ENCODE measurements at places on chromosomes 2 and 18.

- DNase-seq: no peak
Measured at GRCh38 chr2:235733761-235734160, 239.9 kb downstream of the AGAP1 start.

DNA sequence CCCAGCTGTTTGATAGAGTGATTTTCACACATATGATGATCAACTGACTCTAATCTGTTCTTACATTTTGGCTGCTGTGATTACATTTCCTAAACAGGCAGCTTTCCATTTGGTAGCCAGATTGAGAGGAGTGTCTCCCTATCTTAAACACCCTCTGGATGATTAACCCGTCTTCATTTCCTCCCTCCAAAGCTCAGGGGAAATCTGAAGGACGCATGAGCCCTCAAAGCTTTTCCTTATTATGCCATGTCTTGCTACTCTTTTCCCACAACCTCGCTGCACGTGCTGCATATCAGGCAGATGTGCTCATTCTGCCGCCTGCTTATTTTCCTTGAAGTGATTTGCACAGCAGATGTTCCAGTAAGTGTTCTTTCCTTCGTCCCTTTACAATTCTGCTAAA, 837.4 kb downstream of the LRRTM4 start:
- DNase-seq: no peak

GRCh38 chr2:235793163-235793752, 299.4 kb downstream of the AGAP1 start:
- no peak for DNase-seq

- DNase-seq: no peak
Measured at GRCh38 chr2:176297067-176297466, 27.8 kb downstream of the MTX2 start.

GRCh38 chr2:2662847-2663356, 331.8 kb upstream of the MYT1L start:
- DNase-seq: no peak

DNA sequence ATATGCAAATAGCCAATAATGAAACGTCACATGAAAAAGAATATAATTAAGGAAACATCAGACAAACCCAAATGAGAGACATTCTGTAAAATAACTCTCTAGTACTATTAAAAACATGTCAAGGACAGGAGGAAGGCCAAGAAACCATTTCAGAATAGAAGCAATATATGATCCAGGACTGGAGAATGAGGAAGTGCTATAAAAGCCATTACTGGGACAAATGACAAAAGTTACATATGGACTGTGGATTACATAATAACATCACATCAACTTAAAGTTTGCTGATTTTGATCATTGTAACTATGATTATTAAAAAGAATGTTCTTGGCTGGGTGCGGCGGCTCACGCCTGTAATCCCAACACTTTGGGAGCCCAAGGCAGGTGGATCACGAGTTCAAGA, 81.3 kb downstream of the CRACDL start:
- no peak for DNase-seq

GRCh38 chr2:51145761-51146160, 113.8 kb upstream of the NRXN1 start:
- no peak for DNase-seq

- DNase-seq: no peak
Measured at GRCh38 chr2:8355102-8355859, 326.6 kb upstream of the ID2 start.

DNA sequence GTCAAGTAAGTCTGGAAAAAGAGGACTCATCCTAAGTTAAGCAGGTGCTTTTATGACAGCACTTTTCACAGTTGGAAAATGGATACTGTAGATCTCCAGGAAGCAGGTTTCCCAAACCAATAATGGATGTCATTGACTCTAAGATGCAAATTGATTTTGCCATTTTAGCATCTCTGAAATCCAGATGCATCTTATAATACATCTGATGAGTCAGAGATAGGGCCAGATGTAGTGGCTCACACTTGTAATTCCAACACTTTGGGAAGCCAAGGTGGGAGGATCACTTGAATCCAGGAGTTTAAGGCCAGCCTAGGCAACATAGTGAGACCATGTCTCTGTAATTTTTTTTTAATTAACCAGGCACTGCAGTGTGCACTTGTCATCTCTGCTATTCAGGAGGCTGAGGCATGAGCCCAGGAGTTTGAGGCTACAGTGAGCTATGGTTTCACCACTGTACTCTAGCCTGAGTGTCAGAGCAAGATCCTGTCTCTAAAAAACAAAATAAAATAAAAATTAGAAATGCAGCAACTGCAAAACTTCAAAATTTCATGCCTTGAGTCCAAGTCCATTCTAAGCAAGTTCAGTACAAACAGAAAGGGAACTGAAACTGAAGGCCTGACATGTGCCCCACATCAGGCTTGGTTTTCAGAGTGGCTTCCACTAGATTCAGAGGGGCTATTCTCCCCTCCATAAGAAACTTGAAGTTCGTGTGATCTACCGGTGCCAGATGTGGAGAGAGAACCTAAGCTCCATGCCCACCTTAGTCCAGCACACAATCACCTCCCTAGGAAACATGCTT, 267.8 kb upstream of the NCKAP5 start:
- no peak for DNase-seq

DNA sequence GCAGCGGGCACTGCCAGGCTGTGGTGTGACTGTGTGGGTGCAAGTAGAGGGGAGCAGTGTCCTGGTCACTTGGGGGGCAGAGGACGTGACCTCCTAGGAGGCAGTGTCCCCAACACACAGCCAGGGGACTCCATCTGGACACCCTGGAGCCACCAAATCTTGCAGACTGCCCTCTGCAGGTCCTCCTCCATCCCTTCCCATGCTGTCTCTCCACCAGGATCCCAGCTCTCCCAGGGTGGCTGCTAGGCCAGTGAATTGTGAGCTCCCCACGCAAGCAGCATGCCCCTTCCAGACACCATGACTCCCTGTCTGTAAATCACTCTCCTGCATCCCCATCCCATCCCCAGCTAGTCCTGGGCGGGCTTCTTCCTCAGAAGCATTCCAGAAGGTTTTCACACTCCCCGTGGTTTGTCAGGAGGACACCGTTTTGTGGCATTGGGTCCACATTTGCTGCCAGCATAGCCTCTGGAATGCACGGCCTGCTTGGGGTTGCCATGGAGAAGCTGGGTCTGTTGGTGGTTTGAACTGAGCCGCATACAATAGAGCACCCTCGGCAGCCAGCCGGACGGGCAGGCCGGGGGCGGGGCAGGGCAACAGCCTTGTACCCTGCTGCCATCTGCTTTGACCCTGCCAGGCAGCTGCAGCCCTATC, 210.7 kb downstream of the KLHL29 start:
- DNase-seq: no peak

GRCh38 chr2:74529357-74530238, at the start of the genes AUP1 and HTRA2:
TSS of gene AUP1 (minus strand) at chr2:74529706. CDS start at chr2:74529629, 77 bp downstream.
TSS of gene HTRA2 (plus strand) at chr2:74529933. CDS start at chr2:74530007, 74 bp downstream.
- peak; percentile 65 for DNase-seq

DNA sequence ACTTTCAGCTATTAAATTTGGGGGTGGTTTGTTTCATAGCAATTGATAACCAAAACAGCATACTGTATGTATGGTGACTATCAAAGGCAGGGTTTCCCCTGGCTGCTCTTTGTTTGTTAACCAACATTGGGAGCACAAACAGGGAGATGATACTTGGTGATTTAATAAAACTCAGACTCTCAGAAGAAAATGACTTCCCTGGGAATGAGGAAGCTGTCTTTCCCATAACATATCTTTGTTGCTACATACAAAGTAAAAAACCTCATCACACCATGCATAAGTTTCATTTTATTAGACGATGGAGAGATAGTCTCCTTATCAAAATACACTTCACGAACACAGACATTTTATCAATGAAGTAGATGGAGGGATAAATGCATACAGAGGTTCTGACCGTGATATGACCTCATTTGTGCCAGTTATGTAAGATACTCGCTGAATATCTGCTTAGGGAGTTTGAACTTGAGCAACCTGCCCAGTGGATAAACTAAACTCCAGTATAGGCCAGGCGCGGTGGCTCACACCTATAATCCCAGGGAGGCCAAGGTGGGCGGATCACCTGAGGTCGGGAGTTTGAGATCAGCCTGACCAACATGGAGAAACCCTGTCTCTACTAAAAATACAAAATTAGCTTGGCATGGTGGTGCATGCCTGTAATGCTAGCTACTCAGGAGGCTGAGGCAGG, 3.8 kb upstream of the NFE2L2 start:
- DNase-seq: no peak

GRCh38 chr2:73004466-73004865, 67.0 kb downstream of the SFXN5 start:
- DNase-seq: no peak

DNA sequence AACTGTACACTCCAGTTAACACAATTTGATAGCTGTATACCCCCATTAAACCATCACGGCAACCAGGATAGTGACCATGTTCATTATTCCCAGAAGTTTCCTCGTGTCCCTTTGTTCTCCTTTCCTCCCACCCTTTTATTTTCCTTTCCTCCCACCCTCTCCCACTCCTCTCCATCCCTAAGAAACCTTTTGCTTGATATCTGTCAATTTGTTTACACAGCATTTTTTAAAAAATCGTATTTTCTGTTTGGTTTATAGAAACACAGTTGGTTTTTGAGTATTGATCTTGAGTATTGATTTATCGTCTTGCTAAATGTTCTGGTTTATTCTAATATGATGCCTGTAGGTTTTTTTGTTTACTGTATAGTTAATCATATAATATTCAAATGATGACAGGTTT, 119.4 kb downstream of the PHLPP1 start:
- DNase-seq: no peak

All from activated CD8-positive, alpha-beta memory T cell treated with anti-CD3 and anti-CD28 coated beads for 4 hours (primary cell).